ENCODE measurements at places on chromosomes 3 and 15.
A peak's percentile ranks its signal among the peaks of the same experiment; 100 is the strongest.

DNA sequence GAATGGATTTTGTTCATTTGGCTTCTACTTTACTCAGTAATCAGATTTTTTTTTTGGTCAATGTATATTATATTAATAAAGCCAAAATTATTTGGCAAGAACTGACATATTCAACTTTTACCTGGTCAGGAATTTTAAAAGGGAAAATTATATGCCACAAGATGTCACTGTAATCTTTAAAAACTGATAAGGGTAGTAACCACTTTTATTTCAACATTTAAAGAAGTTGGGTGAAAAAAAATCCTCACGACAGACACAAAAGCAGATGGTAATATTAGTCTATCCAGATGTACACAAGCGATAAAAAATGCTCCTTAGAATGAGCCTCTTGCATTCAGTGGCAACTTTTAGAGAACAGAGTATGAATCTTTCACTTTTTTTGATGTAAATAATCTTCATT, 101.9 kb downstream of the SERPINI1 start:
- DNase-seq: no peak

DNA sequence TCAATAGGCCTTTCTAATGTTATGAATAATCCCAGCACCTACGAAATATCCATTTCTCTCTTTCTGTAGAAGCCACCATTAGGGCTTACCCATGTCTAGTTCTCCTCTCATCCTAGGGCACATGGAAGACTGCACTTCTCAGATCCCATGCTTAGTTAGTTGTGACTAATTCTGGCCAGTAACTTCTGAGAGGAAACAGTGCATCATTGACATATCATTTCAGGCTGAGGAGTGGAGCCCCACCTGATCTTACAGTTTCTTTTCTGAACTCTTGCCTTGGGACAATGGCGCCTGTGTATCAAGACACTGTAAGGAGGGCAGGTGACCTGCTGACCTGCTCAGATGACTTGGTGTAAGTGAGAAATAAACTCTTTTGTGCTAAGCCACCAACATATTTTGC, 39.4 kb upstream of the TBL1XR1 start:
- no peak for DNase-seq

DNA sequence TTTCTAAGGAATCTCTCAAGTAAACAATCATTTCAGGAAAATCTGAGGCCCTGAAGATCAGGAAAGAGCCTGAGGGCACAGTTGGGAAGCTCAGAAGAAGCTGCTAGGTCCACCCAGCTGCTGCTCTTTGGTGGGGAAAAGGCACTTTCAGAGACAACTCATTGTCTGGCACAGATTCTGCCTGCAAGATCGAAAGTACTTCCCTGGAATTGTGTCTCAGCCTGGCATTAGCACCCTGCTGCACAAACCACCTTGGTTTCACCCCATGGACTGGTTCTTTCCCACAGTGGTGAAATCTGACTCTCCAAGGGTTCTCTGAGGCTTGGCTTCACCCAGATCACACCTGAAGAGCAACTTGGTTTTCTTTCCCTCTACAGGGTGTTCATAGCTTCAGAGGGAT, 18.7 kb downstream of the THRB start:
- DNase-seq: no peak

DNA sequence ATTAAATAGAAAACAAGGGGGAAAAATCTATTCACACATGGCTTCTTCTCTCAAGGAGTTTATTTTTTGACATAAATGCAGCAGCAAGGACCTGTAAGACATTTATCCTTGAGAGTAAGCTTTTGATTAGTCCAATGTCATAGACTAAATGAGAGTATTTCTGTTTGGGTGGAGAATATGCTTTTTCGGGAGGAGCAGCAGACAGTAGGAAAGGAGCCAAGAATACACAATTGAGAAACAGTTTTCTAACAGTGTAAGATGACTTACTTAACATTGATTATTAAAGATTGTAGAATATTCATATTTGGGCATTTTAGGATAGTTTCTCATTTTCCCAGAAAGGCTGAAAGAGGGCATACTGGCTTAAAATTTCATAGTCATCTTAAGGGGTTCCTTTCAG, 65.9 kb upstream of the PAQR5 start:
- no peak for DNase-seq

- no peak for DNase-seq
Observed at GRCh38 chr3:54206874-54207273, 84.5 kb downstream of the CACNA2D3 start.

- DNase-seq: no peak
Observed at GRCh38 chr3:11964553-11964952, 39.6 kb upstream of the SYN2 start.

DNA sequence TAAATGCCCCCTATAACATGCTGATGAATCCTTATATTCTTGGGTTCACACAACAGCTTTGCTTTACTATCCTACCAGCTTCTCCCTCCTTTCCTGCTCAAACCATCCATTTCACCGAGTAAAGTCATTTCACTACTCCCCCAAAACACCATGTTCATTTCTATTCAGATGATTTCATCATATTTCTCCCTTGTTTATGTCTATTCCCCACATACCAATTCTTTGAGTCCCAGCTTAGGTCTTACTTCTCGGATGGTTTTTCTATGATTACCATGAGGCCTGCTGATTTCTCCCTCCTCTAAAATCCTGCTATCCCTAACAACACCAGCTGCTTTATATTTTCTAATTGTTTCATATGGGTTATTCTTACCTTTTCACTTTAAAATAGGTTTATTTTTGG, 231.4 kb downstream of the TIGIT start:
- DNase-seq: no peak

GRCh38 chr3:107756649-107757048, 233.9 kb downstream of the BBX start:
- no peak for DNase-seq

DNA sequence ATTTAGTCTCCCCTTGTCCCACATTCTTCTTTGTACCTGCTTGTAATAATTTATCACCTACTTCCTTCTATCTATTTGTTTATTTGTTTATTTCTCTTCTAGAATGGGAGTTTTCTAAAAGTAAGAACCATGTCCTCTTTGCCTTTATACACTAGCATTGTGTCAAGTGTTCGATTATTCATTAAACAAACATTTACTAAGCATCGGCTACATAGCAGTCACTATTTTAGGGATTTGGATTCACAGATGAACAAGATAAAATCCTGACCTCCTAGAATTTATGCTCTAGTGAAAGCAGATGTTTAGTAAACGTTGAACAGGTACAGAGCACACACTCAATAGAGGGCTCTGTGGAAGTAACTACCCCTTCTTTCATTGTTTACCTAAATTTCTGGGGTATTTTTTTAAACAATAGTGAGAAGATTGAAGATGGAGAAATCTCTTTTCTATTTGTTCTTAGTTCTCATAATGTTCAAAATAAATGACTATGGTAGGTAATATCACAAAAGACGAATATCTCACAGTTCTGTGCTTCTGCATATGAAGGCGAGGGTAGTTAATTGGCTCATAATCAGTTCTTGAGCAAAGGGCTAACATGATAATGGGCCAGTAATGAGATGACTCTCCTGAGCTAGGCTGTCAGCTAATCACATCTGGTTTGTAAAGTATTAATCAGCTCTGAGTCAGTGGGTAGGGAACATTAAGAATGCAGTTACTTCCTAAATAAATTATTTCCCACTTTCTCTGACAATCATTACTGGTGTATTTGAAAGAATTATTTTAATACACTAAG, 111.9 kb downstream of the SLC9A9 start:
- no peak for DNase-seq

- DNase-seq: no peak
Observed at GRCh38 chr15:27601239-27601960, 497.7 kb downstream of the OCA2 start.

GRCh38 chr15:28132524-28133275, 33.6 kb upstream of the OCA2 start:
- no peak for DNase-seq

DNA sequence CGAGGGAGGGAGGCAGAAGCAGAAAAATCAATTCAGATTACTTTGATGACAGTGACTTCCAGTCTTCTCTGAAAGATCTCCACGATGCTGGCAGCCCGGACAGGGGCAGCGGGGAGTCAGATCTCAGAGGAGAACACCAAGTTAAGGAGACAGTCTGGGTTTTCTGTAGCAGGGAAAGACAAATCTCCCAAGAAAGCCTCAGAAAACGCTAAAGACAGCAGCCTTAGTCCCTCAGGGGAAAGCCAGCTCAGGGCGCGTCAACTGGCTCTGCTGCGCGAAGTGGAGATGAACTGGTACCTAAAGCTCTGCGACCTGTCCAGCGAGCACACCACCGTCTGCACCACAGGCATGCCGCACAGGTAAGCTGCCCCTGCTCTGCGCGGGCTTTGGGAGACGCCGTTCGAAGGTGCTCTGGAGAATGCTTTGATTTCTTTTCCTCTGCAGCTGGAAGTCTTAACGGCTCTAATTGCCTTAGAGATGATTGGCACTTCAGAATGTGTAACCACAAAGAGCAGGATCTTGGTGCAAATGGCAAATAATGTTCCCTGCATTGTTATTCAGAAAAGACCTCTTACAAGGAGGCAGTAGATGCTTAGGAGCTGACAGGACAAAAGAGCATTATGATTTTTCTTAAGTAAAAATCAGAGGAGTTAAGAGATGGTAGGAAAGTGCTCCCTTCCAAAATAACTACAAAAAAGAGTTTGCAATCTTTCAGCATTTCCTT, at the start of gene KCNAB1:
KCNAB1 (plus strand) TSS at position 51 of the 724 bp plus-strand sequence.
- no peak for DNase-seq

DNA sequence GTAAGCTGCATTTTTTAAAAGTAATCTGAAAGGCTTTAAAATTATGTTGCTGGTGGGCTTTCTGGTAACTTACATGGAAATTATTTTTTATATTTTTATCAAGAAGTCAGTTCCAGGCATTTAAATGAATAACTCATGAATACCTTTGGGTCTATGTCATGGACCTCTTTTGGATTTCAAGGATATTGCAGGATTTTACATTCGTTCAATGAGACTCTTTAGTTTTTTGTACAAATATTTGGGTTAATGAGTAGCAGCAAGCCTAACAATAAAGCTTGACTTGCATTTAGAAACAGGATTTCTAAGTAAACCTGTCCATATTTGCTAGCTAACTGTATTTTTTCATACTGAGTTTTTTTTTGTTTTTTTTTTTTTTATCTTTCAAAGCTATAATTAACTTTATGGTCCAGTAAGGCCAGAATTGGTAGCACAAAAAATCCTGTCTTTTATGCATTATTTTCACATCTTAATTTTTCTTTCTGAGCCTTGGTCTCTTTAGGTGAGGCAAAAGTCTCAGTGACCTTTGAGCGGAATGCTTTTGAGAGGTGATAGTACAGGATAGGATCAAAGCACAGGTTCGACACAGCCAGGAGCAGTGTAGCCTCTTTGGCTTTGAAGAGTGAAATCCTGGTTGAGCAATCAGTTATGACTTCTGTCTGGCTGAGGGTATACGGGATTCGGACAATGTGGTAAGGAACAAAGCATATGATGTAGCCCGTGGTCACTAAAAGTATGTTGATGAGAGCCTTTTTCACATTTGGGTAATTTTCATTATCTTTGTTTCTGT, 4.8 kb downstream of the GPR171 start:
- no peak for DNase-seq

DNA sequence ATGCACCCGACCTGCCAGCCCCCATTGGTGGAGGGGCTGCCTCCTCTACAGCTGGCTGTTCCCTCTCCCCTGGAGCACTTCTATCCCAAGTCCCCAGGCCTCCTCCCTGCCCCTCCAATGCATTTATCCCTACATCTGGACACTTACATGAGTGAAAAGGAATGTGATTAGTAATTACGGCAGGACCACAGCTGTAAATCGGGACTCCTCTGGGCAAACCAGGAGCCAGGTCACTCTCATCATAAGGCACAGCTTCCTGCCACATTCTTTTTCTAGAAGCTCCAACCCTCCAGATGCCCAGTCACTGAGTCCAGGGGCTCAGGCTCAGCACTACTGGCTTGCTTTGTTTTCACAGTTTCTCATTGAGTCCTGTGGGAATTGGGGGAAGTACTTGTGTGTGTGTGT, 54.3 kb downstream of the IL20RB start:
- DNase-seq: no peak

GRCh38 chr3:193842832-193843473, 249.9 kb downstream of the OPA1 start:
- DNase-seq: no peak

DNA sequence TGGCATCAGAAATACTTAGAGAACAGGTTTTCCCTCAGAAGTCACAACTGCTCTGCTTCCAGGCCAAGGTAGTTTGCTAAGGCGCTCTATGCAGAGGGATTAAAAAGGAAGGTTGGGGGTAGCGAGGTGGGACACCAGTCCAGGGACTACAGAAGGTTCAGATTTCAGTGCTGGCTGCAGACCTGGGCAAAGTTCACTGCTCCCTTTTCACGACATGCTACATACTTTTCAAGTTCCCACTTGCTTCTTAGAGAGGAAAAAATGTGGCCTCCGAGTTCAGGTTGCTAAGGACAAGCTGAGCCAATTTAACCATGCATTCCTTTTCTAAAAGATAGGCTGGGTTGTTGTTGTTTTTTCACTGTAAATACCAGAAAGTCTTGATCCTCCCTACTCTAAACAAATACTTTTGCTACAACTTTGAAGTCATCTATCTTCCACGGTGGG, 158.6 kb upstream of the NR2F2 start:
- peak; percentile 39 for DNase-seq

DNA sequence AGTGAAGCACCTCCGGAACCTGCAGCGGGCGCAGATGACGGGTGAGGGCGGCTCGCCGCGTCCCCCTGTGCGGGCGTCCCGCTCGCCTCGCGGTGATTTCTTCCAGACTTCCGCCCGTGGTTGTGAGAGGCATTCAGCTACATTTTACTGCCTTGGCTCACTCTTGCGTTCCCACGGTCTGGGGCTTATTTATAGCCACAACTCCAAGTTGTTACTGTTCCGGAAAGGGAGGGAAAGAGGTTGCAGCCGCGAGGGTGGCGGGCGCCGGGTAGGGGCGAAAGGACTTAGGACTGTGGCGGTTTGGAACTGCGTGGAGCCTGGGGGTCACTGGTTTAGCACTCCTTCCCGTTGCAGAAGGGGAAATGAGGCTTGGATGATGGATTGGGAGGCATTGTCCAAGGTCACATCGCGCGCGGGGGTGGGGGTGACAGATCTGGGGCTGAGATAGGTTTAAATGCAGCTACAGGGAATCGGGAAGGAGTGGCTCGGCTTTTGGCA, 1.1 kb downstream of the HES1 start:
- DNase-seq: peak; percentile 65

DNA sequence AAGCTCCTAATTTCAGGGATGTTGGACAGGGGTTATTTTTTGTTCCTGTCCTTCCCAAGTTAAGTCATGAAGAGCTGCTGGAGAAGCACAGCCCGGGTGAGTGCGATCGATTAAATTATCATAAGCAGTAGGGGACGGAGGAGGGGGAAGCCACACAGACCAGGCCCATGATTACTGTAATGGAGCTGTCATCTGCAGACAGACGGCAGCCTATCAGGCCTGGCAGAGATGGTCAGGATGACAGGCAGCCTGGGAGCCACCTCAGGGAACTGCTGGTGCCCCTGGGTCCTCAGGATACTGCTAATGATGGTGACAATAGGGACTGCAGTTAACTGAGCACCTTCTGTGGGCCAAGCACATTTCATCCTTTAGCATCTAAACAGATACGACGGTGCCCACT, 147.7 kb downstream of the RAB11A start:
- DNase-seq: no peak

DNA sequence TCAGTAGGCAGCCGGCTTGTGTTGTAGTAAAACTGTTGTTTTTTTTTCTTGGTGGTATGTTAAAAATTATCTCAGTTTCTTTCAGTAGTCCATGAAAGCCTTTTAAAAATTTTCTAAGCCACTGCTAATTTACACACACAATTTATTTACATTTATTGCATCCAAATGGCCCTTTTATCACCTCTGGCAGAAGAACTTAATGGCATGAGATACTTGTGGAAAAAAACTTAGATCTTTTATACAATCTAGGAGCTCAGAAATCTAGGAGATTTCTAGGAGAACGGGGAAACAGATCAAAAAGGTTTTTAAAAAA, 1.4 kb downstream of the PPP2R3A start:
- no peak for DNase-seq

GRCh38 chr3:45311327-45311726, 77.0 kb upstream of the LARS2 start:
- DNase-seq: no peak

All from nephron progenitor cell (in vitro differentiated cells).